ENCODE measurements at places on chromosomes 7 and 10.

DNA sequence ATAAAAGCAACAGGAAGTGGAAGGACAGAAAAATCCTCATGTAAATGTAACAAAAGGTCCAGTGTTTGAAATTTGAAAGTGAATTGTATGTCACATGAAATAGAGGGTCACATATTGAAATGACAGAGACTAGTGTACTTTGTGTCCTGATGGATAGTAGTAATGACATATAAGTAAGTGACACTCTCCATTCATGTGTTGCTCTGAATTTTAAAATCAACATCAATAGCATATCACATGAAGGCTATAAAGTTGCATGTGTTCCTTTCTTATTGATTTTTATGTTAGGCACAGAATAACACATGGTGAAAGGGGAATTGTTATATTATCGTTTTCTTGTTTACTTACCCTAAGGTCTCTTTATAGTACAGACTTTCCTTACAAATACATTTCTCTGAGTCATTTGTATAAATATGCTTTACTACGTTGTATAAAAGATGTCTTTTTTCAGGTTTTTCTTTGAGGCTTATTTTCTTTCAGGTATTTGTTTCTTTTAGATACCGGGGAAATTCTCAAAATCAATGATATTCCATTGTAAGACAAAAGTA lies 104.6 kb upstream of the CACNA2D1 start:
- DNase-seq = no peak

GRCh38 chr7:157634401-157635147 lies 297.8 kb downstream of the DNAJB6 start:
- no peak for DNase-seq

- no peak for DNase-seq
These were observed 118.6 kb downstream of the PLCE1 start for GRCh38 chr10:94112321-94112720.

DNA sequence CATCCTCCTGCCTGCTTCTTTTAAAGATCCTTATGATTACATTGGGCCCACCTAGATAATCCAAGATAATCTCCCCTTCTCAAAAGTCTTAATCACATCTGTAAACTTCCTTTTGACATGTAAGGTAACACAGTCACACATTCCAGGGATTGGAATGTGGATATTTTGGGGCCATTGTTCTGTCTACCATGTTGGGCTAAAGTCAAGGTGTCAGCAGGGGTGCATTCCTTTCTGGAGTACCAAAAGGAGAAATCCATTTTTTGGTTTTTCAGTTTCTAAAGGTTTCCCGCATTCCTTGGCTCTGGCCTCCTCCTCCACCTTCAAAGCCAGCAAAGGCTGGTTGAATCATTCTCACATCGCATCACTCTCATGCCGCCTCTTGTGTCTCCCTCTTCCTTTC lies 197.6 kb upstream of the NFE2L3 start:
- DNase-seq = no peak

DNA sequence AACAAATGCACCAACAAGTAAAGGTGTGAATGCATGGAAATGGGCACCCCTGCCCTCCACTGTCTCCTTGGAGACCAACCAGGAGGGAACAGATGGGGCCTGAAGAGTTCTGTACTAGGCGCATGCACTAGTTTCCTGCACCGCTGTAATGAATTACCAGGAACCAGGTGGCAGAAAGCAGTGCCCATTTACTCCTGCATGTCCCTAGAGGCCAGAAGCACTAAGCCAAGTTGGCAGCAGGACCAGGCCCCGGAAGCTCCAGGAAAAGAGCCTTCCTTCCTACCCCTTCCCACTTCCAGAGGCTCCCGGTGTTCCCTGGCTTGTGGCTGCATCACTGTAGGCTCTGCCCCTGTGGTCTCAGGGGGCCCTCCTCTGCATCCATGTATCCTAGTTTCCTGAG lies 237.5 kb upstream of the PPP2R2D start:
- DNase-seq = no peak

- no peak for DNase-seq
These were observed 608.6 kb downstream of the DNAJB6 start for GRCh38 chr7:157945401-157945800.

DNA sequence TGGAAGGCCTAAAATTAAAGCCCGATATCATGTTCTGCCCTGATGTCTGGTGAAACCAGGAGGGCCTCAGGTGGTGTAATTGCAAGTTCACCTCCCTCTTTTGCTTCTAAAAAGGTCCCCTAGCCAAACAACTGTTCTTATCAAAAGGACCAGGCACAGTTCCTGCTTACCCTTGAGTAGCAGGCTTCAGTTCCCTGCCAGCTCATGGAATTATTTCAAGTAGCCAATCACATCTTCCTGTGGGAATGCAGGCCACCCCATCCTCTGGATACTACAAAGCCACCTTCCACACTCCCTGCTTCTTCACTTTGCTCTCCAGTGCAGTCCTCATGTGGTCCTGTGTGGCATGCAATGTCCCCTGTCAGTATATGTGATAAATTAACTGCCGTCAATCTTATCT lies 97.7 kb upstream of the GALNT17 start:
- DNase-seq = no peak

GRCh38 chr7:137930581-137930980 lies 71.3 kb downstream of the CREB3L2 start:
- DNase-seq = no peak

- DNase-seq = no peak
These were observed 83.6 kb downstream of the LRRN3 start for GRCh38 chr7:111174510-111174909.
